ENCODE measurements at places on chromosomes 5 and 9.

GRCh38 chr9:35778496-35778895 is 12.9 kb upstream of the NPR2 start:
- DNase-seq: no peak

DNA sequence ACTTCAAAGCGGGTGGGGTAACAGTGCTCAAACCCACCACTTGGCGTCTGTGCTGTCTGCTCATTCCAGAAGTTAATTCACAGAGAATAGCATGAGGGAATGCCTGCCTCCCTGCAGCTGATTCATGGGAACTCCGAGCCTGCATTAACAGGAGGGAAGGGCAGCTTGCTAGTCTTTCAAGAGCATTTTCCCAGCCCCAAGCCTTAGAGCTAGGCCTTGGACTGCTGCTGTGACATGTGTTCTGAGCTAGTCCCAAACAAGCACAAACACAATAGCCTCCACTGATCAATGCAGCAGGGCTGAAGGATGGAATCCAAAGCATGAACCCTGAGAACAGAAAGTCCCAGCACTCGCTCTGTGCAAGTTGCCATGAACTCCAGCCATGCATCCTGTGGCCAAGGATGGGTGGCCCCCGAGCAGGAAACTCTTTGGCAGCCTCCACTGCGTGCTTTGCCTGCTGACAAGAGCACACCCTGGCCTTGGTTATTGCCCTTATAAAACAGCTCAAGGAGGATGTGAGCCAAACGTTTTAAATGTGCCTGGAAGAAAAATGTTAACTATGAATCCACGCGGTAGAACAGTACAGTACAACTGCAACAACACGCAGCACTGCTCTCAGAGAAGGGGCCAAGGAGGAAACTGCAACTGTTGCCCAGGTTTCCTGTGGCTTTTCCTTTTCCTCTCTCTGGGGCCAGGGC is 653.1 kb upstream of the KLF4 start:
- DNase-seq: peak; percentile 72

GRCh38 chr5:138051441-138052296 is 18.8 kb upstream of the FAM13B start:
- no peak for DNase-seq

DNA sequence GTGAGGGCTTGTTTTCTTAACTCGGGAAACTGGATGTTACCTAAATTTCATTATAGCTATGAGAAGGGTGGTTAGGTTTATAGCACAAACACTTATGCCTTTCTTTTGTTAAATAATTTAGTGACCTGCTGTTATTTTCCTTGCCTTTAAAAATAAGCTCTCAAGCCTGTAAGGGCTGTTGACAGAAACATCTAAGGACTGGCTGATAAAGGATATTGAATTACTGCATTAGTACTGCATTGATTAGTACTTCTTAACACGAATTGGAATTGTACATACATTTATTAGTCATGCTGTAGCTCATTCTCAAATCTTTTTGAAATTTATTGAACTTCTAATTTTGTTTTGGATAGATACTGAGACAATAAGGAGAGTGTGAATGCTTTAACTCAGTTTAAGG is 85.1 kb upstream of the DHFR start:
- no peak for DNase-seq

DNA sequence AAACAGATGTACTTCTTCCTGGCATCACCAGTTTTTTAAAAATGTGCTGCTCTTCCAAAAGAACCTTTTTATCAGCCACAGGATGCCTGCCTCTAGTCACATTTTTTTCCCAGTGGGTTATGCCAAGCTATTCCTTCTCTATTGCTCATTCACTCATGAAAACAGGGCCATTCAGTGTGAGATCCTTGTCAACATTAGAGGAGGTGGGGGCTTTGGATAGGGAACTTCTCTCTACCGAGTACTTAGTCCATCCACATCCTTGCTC is 3.1 kb downstream of the TMEM252 start:
- DNase-seq: no peak

GRCh38 chr9:18398038-18398437 is 75.9 kb upstream of the ADAMTSL1 start:
- DNase-seq: no peak

DNA sequence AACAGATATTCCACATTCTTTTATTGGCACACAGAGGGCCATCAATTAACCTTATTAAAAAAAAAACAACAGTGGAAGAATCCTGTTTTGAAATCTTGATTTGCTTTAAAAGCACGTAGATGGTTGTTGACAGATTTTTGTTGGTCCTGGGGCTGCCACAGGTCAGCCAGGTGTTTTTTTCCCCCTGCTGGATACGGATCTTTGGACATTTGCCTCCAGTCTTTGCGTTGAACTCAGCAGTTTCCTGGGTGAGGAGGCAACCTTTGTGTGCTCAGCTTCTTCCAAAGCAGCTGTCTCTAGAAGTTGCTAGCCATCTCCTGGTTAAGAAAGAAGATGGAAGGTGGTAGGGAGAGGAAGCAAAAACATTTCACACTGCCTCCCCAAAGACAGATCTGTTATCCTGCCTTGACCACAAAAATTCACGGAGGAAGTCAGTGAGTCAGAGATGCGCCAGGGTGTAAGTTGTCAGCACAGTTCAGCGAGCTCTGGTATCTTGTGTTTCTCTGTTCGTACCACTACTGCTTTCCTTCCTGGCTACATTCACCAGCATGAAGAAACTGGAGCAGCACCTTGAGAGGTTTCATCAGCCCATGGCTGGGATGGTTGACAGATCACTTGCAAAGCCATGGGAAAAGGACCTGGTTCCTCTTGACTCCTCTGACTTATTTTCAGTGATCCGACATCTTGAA is 207.3 kb downstream of the ARHGAP26 start:
- DNase-seq: peak; percentile 95

DNA sequence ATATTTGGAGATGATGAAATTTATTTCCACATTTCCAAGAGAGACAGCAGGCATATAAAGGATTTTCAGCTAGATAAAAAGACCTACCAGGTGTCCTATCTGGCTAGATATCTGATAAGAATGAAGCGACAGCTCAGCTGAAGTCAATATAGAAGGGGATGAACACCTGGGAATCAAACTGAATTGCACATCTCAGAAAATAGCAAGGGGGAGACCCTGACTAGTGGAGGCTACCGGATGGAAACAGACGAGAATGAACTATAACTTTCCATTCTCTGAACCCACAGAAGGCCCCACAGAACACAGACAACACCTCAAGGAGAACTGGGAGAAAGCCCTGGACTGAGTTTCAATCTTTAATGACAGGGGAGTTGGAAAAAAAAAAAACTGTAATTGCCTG is 51.1 kb downstream of the CPLANE1 start:
- no peak for DNase-seq

- no peak for DNase-seq
Measured at GRCh38 chr5:71816307-71816706, 97.2 kb downstream of the CARTPT start.

GRCh38 chr9:86064220-86064619 is 35.1 kb downstream of the GOLM1 start:
- no peak for DNase-seq

- no peak for DNase-seq
Measured at GRCh38 chr9:105967797-105968196, 273.5 kb downstream of the TMEM38B start.

DNA sequence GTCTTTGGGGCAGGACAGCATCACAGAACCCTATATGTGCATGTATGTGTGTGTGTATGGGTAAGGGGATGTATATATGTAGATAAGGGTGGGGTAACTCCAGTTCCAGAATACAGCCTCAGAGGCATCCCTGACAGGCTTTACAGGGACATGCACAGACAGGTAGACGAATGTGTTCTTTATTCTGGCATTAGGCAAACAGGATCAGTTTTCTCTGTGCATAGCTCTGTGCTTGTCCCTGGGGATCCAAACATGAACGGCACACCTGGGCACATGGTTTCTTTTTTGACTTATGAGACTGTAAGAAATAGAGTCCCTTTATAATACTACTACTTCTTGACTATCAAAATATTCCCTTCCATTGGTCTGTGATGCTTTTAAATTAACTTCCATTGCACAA is 120.6 kb downstream of the TRIO start:
- no peak for DNase-seq

DNA sequence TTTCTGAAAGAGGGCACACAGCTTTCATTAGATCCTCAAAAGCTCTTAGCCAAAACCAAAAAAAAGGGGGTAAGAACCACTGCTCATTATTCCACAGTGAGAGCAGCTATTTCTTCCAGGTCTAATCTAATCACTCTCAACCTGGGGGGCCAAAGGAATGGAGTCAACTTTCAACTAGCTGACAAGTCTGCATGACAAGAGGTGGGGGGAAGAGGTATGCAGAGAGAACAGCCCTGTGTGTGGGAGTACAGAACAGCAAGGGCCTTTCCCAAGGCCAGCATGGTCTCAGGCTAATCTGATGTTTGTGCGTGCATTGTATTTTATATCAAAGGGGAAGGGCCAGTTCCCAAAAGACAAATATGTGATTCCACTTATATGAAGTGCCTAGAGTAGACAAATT is 36.9 kb upstream of the PIP5K1B start:
- no peak for DNase-seq

GRCh38 chr5:168341178-168341577 is 49.7 kb downstream of the WWC1 start:
- DNase-seq: peak; percentile 49

GRCh38 chr5:81694726-81695125 is 56.2 kb downstream of the SSBP2 start:
- no peak for DNase-seq

DNA sequence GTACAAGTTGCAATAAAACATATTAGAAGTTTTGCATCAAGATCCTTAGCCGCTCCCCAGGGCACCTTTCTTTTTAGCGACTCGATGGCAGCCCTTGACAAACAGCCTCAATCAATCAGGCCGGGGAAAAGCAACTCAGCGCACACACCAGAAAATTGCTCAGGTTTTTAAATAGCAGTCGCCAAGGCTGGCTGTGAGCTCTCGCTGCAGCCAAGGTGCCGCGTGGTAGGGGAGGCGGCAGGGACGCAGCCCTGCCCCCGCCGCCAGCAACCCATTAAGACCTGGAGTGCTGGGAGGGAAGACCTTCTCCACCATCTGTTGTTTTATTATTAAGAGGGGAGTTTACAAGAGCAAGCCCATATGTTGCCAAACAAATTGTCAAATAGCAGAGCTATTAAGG is 22.6 kb downstream of the ASS1 start:
- no peak for DNase-seq

DNA sequence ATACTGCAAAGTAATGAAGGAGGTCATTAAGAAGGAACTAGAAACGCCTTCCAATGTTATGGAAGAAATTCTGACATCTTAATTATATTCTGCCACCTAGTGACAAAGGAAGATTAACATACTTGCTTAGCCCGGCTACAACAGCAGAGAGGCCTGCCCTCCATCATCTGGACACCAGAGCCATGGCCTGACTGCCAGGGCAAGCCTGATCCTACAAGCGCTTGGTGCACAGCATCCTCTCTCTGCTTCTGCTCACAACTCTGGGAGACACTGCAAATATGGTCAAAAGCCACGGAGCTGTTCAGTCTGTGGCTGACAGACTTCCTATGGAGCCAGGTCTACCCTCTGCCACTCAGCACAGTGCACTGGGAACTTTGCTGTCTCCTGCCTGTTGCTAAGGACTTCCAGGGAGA is 87.3 kb upstream of the SLC44A1 start:
- DNase-seq: peak; percentile 73
